ENCODE measurements at places on chromosomes 1 and 21.

DNA sequence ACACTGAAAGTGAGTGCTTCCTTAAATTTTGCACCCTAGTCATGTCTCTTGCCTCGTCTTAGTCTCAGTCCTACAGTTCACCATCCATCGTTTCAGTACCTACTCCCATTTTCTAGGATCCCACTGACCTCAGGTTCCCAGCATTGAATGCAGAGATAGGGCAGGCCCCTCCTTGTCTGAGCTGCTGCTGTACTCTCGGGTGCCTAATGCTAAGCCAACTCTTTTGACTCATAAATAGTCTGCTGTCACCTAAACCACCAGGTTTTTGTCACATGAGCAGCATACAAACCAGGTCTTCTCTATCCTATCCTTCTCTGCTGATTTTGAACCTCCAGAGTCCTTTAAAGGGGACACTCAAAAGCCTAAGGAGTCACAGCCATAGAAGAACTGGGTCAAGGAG, 3.0 kb downstream of the ARHGAP30 start:
- DNase-seq: no peak

DNA sequence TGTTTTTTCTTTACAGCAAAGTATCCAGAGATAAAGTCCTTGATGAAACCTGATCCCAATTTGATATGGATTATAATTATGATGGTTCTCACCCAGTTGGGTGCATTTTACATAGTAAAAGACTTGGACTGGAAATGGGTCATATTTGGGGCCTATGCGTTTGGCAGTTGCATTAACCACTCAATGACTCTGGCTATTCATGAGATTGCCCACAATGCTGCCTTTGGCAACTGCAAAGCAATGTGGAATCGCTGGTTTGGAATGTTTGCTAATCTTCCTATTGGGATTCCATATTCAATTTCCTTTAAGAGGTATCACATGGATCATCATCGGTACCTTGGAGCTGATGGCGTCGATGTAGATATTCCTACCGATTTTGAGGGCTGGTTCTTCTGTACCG, 6.5 kb downstream of the DEGS1 start:
- no peak for DNase-seq

- no peak for DNase-seq
These were observed 14.7 kb downstream of the TFF2 start for GRCh38 chr21:42336054-42336453.

GRCh38 chr1:33342041-33342723, 21.3 kb upstream of the A3GALT2 start:
- DNase-seq: no peak

DNA sequence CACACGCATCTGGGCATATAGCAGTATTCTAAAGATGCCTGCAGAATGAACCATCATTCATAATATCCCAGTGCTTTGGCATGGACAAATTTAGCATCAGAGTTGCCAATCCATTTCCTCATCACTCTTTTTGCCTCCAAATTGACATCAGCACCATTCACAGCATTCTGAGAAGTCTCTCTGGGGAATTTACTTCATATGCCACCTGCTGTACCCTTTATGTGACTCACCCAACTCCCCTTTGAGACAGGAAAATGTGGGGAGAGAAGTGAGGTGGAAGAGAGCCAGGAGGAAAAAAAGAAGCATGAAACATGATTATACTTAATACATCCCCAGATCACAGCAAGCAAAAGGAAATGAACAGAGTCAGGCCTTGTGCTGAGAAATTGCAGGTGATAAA, 37.4 kb downstream of the RAB3B start:
- no peak for DNase-seq

DNA sequence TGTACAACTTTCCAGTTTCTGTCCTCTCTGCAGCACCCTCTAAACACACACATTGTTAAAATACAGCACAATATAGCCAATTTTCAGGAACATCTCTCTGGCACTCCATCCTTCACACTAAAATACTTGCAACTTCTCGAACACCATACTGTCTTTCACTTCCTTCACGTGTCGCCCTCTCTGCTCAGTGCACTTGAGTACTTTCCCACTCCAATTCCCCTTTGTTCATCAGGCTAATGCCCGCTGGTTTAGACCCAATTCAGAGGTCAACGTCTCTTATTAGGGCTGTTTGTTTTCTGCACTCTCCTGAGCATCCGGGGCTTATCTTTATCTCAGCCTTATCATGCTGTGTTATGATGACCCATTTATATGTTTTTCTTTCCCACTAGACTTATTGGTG, 238.2 kb upstream of the SGIP1 start:
- no peak for DNase-seq

GRCh38 chr1:21956720-21957552, 19.8 kb upstream of the HSPG2 start:
- DNase-seq: peak; percentile 38

DNA sequence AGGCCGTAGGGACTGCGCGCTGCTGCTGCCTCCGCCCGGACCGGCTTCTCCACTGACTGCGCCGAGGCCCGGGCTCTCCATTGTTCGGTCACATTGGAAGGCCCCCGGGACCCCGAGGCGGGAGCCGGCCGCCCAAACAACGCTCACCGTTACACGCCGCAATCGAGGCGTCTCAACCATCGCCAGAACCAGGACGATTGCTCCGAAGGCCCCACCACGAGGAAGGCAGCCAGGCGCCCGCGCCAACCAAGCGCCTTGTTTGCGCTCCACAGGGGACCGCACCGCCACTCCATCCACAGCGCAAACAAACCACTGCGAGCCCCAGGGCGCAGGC, 595 bp downstream of the GLUL start:
- no peak for DNase-seq

- no peak for DNase-seq
These were observed 28.3 kb downstream of the GPR157 start for GRCh38 chr1:9100471-9101043.

- no peak for DNase-seq
These were observed 202.9 kb upstream of the ADGRL2 start for GRCh38 chr1:81597720-81598426.

- DNase-seq: no peak
These were observed 146.2 kb upstream of the TMEM51 start for GRCh38 chr1:15007368-15007767.

GRCh38 chr1:2258122-2258681, 30.1 kb downstream of the SKI start:
- no peak for DNase-seq

DNA sequence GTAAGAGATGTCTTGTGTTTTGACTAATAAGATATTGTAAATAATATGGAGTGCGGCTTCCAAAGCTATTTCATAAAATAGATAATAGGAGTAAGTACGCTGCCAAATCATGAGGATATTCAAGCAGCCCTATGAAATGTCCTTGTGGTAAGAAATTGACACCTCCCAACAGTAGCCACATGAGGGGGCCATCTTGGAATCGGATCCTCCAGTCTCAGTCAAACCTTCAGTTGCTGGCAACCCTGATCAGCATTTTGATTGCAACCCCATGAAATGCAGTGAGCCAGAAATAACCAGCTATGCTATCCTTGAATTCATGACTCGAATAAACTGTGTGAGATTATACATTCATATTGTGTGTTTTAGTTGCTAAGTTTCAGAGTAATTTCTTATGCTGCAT, 212.4 kb downstream of the PLA2G4A start:
- no peak for DNase-seq

DNA sequence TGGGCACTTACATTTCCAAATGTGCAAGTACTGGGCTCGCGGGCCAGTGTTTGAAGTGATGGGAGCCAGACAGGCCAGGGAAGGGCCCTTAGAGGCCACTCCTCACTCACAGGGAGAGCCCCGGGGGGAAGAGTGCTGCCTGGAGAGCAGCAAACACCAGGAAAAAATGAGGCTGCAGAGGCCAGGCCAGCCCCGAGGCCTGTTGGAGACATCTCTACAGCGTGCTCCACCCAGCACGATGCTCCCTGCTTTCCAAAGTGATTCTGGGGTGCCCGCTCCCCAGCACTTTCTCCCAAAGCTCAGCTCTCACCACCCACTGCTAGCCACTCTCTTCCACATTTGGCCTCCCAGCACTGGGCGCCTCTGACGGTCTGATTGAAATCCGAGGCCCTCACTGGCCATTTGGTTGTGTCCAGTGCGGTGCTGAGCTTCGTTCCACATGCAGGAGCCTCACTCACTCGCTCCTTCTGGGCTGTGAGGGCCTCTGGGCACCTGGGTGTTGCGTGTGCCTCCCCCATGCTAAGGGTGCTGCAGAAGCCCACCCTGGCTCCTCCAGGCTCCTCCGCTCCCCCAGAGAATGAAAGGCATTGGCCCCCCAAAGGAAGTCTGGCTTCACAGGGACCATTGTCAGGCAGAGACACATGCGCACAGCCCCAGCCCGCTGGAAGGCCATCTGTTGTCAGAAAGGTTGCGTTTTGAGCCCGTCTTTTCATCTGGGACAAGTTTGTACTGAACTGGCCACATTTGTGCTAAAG, 385.4 kb upstream of the VAMP3 start:
- no peak for DNase-seq

DNA sequence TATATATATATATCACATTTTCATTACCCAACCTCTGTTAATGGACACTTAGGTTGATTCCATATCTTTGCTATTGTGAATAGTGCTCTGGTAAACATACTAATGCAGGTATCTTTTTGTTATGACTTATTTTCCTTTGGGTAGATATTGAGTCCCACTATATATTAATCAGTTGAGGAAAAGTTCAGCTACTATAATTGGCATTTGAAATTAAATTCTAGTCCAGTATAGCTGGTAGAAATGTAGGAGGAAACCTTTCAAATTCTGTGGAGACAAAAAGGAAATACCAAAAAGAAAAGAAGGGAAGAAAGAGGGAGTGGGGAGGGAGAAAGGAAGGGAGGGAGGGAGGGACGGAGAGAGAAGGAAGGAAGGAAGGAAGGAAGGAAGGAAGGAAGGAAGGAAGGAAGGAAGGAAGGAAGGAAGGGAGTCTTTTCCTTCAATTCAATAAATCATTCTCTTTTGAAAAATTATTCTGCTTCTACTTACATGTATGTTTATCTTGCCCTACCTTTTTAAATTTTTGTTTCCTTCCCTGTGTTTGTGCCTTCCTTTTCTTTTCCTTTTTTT, 311.9 kb downstream of the TPR start:
- no peak for DNase-seq

DNA sequence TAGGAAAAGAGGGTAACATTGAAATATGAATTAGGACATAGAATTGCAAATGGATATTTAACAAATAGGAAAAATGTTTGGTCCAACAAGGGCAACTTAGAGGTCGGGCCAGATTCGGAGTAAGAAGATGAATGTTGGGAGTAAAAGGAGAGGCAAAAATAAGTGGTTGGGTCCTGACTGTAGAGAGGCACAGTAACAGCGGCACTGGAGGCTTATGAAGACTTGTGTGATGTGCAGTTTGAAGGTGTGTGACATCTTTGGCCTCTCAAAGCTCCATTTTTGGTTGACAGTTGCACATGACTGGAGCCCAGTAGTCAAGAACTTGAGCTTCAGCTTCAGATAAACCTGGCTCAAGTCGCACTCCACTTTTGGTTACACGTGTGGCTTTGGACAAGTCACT, 109.9 kb upstream of the PAXBP1 start:
- DNase-seq: no peak

DNA sequence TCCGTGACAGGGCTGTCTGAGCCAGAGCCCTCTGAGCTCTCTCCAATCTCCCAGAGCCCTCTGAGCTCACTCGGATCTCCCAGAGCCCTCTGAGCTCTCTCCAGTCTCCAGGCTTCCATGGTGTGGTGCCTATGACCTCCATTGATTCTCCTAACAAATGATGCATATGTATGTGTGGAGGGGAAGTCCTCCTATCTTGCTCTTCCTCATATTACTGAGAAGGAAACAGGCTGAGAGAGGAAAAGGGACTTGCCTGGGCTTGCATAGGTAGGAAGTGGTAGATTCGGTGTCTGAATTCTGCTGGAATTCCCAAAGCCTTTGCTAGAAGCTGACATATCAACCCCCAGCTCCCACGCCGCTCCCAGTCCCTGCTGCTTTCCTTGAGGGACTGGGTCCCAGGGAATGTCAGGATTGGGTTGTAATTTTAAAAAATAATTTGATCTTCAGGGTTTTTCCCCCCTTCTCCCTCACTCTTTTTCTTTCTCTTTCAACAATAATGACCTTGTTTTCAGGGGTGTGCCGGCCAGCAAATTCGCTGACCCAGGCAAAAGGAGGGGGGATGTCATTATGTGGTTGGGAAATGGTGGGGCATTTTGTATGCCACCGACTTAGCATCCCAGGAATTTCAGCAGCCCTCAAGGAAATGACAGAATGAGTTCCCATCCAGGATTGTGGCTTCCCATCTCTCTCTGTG, 42.3 kb upstream of the RUNX3 start:
- no peak for DNase-seq

DNA sequence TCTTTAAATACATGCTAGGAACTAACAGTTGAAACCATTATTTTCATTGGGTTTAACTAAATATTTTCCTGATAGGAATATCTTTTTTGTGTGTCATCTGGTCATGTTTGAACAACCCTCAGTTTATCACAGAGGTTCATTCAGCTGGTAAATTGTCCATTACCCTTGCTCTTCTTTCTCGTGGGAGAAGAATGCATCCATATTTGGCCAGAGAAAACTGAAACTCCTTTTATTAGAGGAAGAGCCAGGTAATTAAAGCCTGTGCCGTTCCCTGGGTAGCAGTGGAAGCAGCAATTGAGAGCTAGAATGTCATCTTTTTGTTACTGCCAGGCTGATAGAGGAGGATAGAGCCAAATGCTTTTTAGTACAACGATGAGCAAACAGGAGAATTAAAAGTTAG, 587.2 kb upstream of the ZRANB2 start:
- DNase-seq: no peak

DNA sequence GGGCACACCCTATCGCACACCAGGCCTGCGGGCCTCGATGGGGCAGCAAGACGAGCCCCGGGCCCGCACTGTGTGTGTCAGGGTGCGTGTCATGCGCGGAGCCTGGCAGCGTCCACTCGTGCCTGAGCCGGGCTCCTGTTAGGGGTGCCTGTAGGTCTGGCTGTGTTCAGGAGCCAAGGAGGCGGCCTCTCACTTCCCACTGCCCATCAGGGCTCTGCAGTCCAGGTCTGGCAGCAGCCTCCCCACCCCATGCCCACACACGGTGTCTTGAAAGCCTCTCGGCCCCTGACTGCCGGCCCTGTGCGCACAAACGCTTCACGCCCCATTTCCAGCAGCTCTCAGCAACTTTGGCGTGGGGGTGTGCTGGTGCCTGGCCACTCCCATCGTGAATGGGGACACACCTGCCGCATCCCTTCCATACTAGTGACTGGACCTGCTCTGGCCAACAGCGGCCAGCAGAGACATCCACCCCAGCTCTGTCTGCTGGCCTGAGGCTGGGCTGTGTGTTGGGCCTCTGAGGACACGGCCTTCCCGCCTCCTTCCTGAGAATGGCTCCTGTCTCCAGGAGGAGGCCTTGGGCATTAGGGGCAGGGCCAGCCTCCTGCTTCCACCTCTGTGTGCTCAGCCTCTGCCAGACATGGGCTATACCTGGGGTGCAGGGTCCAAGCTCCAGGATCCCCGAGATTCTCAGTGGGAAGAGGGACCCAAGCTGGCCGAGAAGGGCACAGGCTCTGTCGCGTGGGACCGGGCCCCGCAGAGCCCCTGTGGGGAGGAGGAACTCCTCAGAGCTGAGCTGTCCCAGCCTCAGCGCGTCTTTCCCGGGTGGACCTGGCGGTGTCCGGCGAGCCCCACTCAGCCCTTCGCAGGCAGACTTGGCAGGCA, 41.8 kb upstream of the ACTRT2 start:
- no peak for DNase-seq
